Fibroblast of upper back skin (primary cell): ENCODE measurements at places on chromosomes 3 and 15.

DNA sequence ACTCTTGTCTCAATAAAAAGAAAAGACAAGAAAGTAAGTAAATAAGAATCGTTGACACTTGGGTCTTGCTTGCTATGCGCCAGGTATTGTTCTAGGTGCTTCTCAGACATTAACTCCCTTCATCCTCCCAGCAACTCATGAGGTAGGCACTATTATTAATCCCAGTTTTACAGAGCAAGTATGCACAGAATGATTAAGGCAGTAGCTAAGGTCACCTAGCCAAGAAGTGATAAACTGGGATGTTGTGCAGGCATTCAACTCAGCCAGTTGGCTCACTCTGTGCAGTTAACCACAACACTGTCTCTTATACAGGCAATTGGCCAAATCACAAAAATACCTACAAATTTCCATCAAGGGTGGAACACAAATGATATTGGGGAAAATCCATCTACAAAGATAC is 1.7 kb upstream of the C3orf33 start:
- peak; percentile 23 for DNase-seq

DNA sequence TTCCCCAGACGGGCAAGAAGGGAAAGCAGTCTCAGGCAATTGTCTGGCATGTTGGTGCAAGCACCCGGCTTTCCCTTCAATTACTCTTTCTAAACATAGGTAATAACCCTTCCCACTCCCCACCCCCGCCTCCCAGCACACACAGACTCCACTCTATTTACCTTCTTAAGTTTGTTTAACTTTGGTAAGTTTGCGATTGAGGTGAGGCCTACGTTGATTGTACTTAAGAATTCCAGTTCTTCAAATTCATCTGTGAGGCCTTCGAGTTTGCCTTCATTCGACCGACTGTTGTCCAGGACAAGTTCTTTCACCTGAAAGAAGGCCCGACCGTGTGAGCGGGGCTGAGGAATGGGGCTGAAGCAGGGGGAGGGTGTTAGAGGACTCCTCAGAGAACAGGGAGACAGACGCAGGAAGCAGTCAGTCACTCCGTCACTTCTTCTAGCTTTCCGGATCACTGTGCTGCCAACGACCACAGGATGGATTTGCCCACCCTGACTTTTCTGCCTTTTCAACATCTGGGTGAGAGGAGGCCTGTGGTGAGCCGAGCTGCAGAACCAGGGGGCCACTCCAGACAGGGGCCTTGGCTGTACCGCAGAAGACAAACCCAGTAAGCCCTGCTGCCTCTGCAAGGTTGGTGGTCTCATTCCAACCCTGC is 33.0 kb downstream of the ANP32A start:
- no peak for DNase-seq

GRCh38 chr3:134483195-134483900 is 2.4 kb downstream of the ANAPC13 start:
- peak; percentile 88 for DNase-seq

DNA sequence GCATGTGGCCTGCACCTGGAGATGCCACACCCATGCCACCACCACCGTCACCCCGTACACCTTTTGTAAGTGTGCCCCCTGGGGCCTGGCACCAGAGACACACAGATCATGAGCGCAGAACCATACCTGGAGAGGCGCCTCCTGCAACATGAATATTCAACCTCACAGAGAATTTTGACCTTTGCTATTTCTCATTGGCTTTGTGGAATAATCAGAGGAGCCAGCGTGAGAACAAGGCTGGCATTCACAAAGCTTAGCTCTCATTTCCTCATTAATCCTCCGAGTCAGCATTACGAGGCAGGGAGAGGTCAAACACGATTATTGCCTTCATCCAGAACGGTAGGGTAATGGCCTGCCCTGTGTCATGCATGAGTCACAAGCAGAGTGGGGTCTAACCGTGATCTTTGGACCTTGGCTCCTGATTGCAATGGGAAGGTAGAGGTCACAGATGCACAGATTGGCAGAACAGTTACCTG is 73.0 kb upstream of the POMGNT2 start:
- no peak for DNase-seq
